Cortex of kidney (tissue), 1 donor: ENCODE measurements at places on chromosomes 3 and 15.

- no peak for DNase-seq
These were observed 400.4 kb downstream of the WDR72 start for GRCh38 chr15:53359038-53359437.

- DNase-seq: no peak
These were observed 6.8 kb downstream of the ABHD2 start for GRCh38 chr15:89095073-89095472.

DNA sequence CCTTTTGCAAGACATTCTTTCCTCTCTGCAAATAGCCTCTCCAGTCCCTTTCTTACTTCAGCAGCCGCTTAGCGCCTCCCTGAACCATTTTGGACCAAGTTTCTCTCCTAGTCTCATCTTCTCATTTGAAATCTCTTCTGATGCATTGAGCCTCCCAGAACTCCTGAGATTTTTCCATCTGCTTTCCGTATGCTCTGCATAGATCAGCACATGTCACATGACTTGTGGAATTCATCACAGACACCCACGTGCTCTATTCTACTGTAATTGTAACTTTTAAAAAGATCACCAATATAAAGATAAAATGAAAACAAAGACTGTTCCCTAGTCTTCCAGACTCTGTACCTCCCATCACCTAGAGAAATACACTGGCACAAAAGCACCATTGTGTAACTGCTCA lies 100.7 kb downstream of the GADL1 start:
- DNase-seq: no peak

GRCh38 chr3:87979527-87979926 lies 79.3 kb downstream of the CGGBP1 start:
- DNase-seq: no peak

- DNase-seq: no peak
These were observed 5.0 kb upstream of the IL17RE start for GRCh38 chr3:9897408-9898372.
